ENCODE measurements at places on chromosomes 2 and 18. TPM values are rescaled to one million over a fixed set of nuclear protein-coding genes. Genes with fewer than 3 reads are reported as not detected.

DNA sequence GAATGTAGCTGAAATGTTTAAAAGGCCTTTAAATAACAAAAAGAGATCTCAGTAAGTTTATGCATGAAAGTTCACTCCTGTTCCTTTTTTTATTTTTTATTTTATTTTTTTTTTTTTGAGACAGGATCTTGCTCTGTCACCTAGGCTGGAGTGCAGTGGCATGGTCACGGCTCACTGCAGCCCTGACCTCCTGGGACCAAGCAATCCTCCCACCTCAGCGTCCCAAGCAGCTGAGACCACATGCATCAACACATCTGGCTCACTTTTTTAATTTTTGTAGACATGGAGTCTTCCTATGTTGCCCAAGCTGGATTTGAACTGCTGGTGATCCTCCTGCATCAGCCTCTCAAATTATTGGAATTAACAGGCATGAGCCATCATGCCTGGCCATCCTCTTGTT lies 84.3 kb downstream of the KANSL1L start:
- H3K4me3 ChIP-seq = no peak overlapping the region
- no peak overlapping the region for H3K27ac ChIP-seq
- DNase-seq = no peak
- no peaks in the 10 kb centered on the region for H3K36me3 ChIP-seq

ESCO1 gene
- 44.6 TPM for total RNA-seq

DNA sequence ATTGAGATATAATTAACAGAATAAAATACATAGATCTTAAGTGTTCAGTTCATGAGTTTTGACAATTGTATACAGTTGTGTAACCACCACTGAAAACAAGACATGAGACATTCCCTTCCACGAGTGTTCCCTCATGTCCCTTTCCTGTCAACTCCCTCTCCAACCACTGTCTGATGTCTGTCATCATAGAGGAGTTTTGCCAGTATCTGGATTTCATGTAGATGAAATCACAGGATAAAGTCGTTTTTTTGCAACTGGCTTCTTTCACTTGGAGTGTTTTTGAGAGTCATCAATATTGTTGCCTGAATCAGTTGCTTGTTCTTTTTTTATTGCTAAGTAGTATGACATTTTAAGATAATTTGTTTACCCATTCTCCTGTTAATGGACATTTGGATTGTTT lies 52.7 kb downstream of the RBMS1 start:
- H3K4me3 ChIP-seq = no peak overlapping the region
- DNase-seq = no peak
- no peaks in the 10 kb centered on the region for H3K4me1 ChIP-seq

DNA sequence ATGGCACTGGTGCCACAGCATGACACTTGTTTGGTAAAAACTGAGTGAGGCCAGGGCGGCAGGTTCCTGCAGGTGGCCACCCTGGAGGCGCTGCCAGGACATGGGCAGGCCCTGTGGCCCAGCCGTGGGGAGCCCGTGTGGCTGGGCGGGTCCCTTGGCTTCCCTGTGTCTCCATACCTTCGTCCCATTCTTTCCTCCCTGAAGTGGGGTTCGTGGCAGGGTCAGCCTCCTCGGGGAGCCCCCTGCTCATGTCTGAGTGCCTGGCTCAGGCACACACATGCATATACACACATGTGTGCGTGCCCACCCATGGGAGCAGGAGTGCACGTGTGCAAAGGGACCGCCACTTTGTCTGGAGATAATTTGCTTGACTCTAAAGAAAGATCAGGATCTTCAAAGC lies 86.5 kb upstream of the HDAC4 start:
- H3K4me3 ChIP-seq = no peak overlapping the region
- no peaks in the 10 kb centered on the region for H3K4me1 ChIP-seq
- no peaks in the 10 kb centered on the region for H3K27me3 ChIP-seq
- no peaks in the 10 kb centered on the region for H3K36me3 ChIP-seq
